ENCODE measurements at places on chromosomes 3 and 15.
A peak's percentile ranks its signal among the peaks of the same experiment; 100 is the strongest.

DNA sequence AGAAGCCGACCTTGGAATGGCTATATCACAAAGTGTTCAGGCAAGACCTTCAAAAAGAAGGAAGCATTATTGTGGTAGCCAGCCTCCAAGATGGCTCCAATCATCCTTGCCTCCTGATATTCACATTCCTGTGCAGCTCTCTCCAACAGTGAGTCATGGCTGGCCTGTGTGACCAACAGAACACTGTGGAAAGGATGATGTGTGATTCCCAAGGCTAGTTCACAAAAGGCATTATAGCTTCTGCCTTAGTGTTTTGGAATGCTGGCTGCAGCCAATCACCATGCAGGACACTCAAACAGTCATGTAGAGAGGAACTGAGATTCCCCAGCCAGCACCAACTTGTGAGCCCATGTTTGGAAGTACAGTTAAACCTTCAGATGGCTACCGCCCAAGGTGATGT, 102.6 kb downstream of the EFL1 start:
- no peak for DNase-seq

GRCh38 chr3:197174927-197175326, 123.5 kb downstream of the DLG1 start:
- DNase-seq = no peak

GRCh38 chr3:144771381-144771870, 799.8 kb downstream of the DIPK2A start:
- DNase-seq = no peak

DNA sequence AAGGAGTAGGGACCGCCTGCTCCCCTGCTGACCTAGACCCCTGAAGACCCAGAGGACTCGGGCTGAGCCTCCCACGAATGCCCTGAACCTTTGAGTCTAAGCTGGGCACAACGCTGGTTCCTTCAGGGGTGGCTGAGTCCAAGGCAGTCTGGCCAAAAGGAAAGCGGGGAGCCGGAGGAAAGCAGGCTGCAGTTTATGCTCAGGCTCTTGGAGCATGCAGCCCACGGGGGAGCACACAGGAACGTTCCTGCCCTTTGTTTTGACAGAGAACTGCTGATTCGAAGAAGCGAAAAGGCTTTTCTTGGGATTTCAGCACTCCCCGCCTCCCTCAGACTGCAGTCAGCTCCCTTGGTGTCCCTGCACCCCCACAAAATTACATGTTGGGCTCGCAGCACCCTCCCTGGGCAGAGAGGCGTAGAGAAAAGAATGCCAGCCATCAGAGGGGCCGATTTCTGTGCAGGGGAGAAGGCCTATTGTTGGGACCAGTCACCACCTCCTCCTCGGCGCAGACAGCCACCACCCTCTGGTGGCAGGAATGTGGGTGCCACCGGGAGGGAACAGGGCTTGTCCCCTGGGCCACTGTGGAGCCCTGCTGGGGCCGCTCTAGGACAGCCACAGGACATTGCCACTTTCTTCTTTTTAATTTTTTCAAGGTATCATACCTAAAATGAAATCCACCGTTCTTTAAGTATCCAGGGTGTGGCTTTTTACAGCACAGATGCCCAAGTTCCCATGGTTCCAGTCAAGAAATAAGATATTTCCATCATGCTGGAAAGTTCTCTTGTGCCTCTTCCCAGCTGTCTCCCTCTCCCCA, 72.2 kb downstream of the SMAD6 start:
- peak; percentile 85 for DNase-seq

- DNase-seq = no peak
These were observed 23.6 kb downstream of the MRPS11 start for GRCh38 chr15:88491158-88491557.

DNA sequence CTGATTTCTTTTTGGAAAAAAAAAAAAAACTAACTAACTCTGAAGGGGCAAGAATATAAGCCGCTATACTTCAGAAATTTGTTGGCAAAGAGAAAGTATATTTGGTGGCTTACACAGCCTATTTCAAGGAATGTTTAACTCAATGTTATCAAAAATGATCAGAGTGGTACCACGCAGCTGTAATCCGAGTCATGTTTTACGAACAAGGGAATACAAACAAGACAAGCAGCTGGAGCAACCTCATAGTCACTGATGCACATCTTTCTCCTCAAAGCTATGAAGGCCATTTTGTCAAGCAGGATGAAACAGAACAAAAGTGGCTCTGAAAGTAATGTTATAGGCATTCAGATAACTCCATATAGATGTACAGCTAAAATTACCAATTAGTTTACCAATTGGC, 81.2 kb downstream of the SCAPER start:
- DNase-seq = no peak

GRCh38 chr3:61154457-61155198, 96.6 kb downstream of the FHIT start:
- DNase-seq = no peak

GRCh38 chr3:124766113-124767095, 36.2 kb downstream of the UMPS start:
- no peak for DNase-seq

GRCh38 chr3:195241592-195242355, 29.2 kb downstream of the XXYLT1 start:
- no peak for DNase-seq

GRCh38 chr15:90425726-90426346, 37.8 kb downstream of the IQGAP1 start:
- DNase-seq = no peak

- no peak for DNase-seq
These were observed 192.9 kb downstream of the ZBBX start for GRCh38 chr3:167187221-167187620.

- no peak for DNase-seq
These were observed 5.3 kb upstream of the ZNF770 start for GRCh38 chr15:34993412-34993811.

DNA sequence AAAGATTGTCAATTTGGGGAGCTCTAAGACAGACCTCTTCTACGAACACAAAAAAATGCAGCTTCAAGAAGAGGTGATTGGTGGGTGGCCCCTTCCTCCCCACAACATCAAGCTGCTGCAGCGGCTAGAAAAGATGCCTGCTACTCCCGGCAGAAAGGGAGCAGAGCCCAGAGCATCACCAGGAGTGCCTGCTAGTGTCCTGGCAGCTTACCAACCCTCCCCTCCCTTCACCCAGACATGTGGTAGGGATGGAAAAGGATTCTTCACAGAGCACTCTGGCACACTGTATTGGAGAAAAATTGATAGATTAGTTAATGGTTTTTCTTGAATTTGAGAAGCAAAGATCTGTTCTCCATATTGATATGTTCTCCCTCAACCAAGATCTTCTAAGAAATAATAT, 10.8 kb downstream of the IP6K1 start:
- DNase-seq = no peak

- peak; percentile 75 for DNase-seq
These were observed at the start of gene NUP210 for GRCh38 chr3:13420045-13420830. Gene NUP210 (minus strand): TSS chr3:13420322. CDS start chr3:13420226, 96 bp downstream.

DNA sequence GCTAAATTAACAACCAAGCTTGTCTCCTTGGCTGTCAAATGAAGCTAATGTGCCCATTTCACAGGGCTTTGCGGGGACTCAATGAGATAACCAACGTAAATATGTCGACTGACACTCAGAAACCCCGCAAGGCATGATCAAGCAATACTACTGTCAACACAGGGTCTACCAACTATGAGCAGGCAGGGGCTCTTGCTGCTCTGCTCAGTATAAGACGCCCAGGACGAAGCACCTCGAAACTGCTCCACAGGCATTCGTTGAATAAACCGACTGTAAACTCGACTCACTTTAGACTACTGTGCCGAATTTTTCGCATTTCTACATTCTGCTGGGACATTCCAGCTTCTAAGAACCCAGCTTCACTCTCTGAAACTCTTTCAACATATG, 55.0 kb downstream of the FEZF2 start:
- DNase-seq = peak; percentile 6

GRCh38 chr3:157429708-157430107, 6.9 kb upstream of the PTX3 start:
- DNase-seq = no peak

DNA sequence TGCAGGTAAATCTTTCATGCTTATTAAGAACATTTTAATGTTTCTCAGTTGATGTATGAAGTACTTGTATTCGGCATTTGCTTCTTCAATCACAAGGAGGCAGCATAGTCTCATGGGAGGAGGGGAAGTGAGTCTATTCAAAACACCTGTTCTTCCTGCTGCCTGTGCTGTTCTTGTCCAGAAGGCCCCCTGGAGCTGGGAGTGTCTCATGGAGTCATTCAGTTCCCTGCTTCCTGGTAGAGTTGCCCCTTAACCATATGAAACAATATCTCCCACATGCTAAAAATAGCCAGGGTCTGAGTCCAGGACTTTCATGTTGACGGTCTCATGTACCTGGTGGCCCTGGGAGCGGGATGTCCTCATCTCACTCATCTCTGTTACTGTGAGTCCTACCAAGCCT, 15.5 kb upstream of the PPP1R2 start:
- DNase-seq = peak; percentile 15

- no peak for DNase-seq
These were observed 11.6 kb downstream of the FMN1 start for GRCh38 chr15:33182926-33183325.

- DNase-seq = no peak
These were observed 195.2 kb downstream of the SLCO3A1 start for GRCh38 chr15:92048739-92049138.

GRCh38 chr15:70240082-70240481, 142.4 kb upstream of the TLE3 start:
- DNase-seq = no peak

DNA sequence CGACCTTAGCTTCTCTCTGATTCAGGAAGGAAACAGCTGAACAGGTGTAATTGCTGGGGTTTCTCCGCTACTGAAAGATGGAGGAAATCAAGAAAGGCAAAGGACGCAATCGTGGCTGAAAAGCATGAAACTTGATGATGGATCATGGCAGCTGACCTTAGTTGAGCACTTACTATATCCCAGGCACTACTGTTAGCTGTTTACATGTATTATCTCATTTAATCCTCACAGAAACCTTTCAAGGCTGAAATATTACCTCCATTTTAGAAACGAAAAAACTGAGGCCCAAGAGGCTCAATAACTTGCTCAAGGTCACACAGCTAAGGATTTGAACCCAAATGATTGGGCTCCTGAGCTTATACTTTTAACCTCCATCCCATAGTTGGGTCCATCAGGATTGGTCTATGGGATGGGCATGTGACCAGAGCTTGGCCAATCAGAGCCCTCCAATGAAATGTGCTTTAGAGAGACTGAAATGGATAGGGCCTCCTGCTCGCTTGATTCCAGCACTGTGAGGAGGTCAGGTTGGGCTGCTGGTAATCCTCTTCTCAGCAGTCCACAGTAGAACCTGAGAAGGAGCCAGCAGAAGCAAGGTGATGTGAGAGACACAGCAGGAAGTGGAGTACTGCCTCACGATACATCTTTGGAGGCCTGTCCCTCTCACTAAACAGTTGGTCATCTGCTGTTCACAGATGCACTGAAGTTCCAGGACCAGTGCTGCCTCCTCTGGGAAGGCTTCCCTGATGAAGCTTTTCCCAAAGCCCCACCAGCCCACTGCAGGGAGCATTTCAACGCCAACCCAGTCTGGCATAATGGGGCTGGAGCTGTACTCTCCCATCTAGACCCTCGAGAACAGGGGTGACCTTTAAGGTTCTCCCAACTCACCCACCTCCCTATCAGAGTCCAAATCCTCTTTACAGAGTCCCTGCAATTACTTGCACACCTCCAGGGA, 10.4 kb downstream of the CLN6 start:
- no peak for DNase-seq

DNA sequence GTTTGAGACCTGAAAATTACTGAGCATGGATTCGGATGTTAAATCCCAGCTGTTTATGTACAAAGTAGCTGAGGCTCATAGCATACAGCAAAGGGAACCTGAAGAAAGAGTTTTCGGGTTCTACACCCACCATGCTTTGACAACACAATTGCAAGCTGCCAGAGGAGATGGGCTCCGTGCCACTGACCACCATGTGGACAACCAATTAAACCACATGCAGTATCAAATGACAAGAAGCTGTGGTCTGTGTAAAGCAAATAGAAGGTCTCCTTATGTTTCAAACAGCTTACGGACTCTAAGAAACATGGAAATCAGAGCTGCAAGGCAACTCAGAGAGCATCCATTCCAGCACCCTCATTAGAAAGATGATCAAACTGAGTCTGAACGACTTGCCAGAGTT, 12.9 kb downstream of the GABRB3 start:
- no peak for DNase-seq

DNA sequence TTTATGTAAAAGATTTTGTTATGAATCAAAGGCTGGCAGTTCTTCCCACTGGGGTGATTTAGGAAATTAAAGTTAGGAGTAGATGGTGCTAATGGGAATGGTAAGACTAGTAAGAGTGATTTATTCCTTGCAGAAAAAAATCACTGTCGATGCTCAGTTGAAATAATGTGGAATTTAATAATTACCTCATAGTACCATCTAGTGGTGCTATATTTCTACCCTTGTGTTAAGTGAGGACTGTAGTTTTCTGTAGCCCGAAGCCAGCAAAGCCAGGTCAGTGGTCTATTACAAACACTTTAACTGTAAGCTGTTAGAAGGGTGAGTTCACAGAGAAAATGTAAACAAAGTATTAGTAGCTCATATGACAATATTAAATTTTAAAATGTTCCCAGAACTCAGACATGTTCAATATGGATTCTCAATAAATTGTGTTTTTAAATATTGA, 39.5 kb upstream of the GOLGA8J start:
- DNase-seq = no peak

- DNase-seq = no peak
These were observed 39.6 kb upstream of the STT3B start for GRCh38 chr3:31493149-31493548.

DNA sequence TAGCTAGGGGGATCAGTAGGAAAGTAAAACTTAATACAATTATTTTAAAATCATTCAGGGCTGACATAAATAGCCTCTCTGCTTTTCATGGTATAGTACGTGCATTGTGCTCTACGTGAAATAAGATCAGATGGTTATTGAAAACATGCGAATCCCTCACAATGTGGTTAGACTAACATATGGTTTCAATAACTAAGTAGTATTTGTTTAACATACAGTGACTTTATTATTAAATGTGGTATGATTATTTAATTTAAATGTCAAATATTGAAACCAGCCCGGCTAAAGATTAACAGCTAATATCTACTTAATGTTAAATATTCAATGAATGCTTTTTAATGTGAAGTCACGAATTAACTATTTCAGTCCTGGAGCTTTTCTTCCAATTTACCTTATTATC, 473.9 kb upstream of the THBS1 start:
- DNase-seq = no peak
